ENCODE measurements at places on chromosomes 4 and X. TPM values are rescaled to one million over a fixed set of nuclear protein-coding genes. Genes with fewer than 3 reads are reported as not detected.

The OCIAD1 gene
- total RNA-seq: 94.0 TPM

The SPANXB1 gene
- total RNA-seq: not detected

The HEPH gene
- total RNA-seq: 8.5 TPM

The DMD gene
- 8.9 TPM for total RNA-seq

The GLOD5 gene
- total RNA-seq: not detected

The PRDX4 gene
- 213 TPM for total RNA-seq

The CASK gene
- 24.8 TPM for total RNA-seq

The TEX13D gene
- not detected for total RNA-seq

The ENOPH1 gene
- total RNA-seq: 21.2 TPM

The MAGIX gene
- 3.4 TPM for total RNA-seq
